ENCODE measurements at places on chromosomes 16 and 17. TPM values are rescaled to one million over a fixed set of nuclear protein-coding genes. Genes with fewer than 3 reads are reported as not detected.

Gene ZFPM1
- total RNA-seq: 3.2 TPM

DNA sequence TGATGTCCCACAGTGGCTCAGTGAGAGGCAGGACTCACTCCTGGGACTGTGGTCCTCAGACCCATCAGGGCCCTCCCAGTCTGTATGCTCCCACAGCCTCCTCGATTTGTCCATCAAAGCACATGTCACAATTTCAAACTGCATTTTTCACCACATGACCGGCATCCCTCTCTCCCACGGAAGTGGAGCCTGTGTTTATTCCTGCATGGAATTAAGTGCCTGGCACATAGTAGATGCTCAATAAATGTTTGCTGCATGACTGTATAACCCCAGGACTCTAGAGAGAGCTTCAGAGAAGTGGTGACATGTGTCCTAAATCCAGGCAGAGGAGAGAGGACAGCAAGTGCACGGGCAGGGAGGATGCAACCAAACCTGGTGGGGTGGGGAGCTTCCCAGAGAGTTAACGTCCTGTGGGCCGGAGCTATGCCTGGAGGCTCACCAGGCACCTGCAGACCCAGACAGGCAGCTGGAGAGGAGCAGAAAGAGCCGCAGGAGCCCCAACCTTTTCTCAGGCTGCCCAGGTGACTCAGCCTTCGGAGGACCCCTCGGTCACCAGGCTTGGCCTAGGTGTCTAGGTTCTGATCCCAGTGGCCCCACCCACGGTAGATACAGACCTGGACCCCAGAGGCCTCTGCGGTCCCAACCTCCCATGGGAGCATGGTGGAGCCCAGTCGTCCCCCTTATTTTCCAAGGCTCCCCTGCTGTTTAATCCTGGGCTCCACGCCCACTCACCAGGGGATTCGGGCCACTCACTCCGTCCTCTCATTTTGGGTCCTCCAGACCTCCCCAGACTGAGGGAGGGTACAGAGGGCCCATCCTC, 5.8 kb downstream of the CDH5 start:
- no peak for ATAC-seq

Gene PDILT
- not detected for total RNA-seq

- no peak for ATAC-seq
Measured at GRCh38 chr16:2415085-2415484, 14.2 kb upstream of the CCNF start.

Gene LRRC75A
- total RNA-seq: 0.08 TPM

Gene CYGB
- 2.6 TPM for total RNA-seq

GRCh38 chr16:67396159-67397035, 3.1 kb upstream of the TPPP3 start:
- ATAC-seq: peak; percentile 77
